Neural crest cell (in vitro differentiated cells): ENCODE measurements at places on chromosomes 16 and 17.

DNA sequence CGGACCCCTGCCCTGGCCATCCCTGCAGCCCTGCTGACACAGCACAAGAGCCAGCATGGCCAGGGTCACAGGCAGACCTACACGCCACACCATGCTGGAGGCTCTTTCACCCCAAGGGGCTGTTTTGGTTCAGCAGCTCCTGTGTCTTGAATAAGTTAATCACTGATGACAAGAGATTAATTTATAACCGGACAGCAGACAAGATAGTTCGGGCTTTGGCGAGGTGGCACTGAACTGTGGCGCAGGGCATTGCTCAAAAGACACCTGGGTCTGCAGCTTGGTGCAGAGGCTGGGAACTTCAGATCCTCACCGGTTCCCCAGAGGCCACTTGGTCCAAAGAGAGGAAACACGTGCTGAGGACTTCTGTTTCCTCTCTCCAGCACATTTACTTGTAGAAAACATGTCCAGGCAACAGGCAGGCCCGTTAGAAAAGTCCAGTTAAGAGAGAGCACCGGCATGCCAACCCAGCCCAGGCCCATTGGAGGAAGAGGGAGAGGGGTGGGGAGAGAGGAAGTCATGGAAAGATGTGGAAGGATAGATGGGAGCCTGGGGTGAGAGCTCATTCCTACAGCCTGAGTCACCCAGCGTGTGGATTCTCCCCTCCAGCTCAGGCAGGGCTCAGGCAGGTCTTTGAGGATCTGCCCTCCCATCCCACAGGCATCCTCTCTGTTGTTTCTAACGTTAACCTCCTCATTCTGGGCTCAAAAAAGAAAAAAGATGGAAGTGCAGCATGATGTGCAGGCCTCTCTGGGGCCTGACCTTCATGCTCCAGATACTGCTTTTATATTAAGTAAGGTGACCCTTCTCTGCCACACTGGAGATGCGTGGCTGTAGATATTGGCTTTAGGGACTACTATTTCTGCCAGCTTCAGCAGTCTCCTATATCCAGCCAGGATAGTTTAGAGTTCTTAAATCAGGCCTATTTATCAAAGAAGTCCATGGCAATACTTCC, 80.0 kb upstream of the HNF1B start:
- no peak for DNase-seq

- no peak for DNase-seq
These were observed 43.1 kb downstream of the GLG1 start for GRCh38 chr16:74563828-74564263.

- DNase-seq: no peak
These were observed 4.4 kb upstream of the VAC14 start for GRCh38 chr16:70805380-70805779.

- no peak for DNase-seq
These were observed 75.4 kb downstream of the DNAH3 start for GRCh38 chr16:21075252-21075651.

GRCh38 chr17:248337-249235, 67.1 kb upstream of the DOC2B start:
- DNase-seq: no peak

GRCh38 chr16:46613352-46613751, 7.8 kb downstream of the SHCBP1 start:
- DNase-seq: no peak

- no peak for DNase-seq
These were observed 21.3 kb downstream of the SBK1 start for GRCh38 chr16:28313587-28313986.

GRCh38 chr17:45580924-45581323, 90.4 kb upstream of the PLEKHM1 start:
- no peak for DNase-seq

DNA sequence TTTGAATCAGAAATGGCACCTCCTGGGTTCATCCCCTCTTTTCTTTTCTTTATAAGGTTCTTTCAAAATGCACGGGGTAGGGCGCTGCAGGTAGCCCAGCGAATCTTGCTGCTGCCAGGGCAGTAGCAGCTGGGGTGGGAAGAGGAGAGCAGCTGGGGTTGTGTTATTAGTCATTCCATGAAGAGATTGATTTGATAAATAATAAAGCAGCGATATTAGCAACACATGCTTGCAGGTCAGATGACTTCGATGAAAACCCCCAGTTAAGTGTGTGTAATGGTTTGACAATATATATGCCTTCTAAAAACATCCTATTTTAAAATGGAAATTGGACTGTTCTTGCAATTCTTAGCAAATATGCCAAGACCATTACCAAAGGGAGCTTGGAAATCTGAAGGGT, 200.7 kb downstream of the CCDC182 start:
- no peak for DNase-seq

DNA sequence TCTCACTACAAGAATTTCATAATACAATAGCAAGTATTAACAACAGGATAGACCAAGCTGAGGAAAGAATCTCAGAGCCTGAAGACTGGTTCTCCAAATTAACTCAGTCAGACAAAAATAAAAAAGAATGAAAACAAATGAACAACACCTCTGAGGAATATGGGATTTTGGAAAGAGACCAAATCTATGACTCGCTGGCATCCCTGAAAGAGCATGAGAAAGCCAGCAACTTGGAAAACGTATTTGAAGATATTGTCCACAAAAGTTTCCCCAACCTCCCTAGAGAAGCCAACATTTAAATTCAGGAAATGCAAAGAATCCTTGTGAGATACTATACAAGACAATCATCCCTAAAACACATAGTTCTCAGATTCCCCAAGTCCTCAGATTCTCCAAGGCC, 20.9 kb downstream of the NLRP1 start:
- no peak for DNase-seq

DNA sequence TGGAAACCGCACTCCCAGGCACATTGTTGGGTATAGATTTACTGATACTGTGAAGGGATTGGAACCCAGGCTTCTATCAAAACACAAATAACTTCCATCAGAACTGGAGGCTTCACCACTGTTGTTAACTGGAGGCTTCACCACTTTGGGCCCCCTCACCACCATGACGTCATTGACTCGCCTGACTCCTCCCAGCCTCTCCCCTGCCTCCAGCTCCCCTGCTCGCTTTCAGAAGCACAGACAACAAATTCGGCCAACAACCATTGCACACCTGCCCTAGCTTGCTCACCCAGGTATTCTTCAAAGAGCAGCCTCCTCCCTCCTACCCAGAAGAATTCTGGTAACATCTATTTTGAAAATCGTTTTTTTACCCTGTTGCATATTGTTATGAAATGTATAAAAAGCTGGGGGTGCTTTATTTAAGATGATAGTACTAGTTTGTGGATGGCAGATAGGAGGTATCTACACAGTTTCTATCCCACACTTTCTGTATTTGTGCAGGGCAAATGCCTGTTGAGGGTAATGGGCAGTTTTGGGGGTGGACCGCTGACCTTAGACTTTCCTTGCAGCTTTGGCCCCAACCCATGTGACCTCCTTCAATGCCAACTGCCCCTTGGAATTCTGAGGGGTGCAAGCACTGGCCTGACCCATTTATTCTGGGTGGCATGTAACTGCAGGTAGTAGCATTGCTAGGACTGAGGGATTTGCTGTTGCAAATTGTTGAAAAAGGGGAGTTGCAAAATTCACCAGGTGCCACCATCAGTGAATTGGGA, 54.1 kb downstream of the HLF start:
- no peak for DNase-seq

DNA sequence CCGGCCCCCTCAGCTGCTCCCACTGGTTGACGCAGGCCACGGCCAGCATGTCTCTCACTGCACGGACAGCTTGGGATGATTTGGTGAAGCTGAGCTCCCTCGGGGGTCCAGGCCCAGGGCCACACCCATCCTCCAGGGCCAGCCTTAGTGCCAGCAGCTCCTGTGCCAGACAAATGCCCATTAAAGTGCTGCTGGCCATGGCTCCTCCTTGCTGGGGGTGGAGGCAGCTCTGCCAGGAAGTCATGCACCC, 2.5 kb downstream of the TRIM47 start:
- DNase-seq: no peak

DNA sequence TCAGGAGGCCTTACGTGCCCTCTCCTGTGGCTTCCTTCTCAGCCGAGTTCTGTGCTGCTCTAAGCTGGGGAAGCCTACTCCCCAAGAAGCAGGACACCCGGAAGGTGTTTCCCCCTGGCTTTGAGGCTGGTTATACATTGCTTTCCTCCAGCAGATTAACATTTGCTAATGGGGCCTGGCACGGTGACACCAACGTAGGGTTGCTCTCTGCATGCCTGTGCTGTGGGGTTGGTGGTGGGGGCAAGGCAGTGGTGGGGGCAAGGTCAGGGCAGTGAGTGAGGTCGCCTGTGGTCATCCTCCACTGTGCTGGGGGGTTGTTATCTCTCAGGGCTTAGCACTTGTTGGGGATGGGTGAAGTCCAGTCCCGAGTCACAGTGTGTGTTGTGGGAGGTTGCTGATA, 4.2 kb downstream of the USP6 start:
- DNase-seq: no peak

DNA sequence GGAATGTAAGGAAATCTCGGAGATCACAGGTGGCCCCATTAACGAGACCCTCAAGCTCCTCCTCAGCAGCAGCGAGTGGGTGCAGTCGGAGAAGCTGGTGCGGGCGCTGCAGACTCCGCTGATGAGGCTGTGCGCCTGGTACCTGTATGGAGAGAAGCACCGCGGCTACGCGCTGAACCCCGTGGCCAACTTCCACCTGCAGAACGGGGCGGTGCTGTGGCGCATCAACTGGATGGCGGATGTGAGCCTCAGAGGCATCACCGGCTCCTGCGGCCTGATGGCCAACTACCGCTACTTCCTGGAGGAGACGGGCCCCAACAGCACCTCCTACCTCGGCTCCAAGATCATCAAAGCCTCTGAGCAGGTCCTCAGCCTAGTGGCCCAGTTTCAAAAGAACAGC, 16.2 kb downstream of the MLYCD start:
- no peak for DNase-seq

- DNase-seq: no peak
These were observed 22.1 kb downstream of the SLC7A6 start for GRCh38 chr16:68286153-68287074.

DNA sequence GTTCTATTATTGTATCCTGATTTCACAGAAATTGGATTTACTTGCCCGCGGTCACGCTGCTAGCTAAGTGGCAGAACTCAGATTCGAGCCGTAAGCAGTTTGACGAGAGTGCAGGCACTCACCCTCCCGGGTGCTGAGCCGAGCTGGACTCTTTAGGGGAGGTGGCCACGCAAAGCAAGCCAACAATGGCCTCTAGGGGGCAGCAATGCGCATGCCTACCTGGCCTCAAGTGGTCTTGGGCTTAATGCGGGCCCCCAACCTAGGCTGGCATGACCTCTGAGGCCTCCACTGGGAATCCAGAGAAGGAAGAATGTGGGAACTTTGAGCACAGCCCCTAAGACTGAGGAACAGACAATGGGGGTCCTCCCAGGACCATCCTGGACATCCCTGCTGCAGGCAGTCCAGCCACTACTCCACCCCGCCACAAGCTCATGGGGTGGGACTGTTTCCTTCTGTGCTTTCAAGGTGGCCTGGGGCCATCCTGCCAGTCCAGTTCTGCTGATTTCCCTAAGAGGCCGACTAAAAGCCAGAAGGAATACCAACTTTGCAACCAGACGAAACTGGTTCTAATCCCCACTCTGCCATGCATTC, 276.5 kb downstream of the XYLT1 start:
- peak; percentile 53 for DNase-seq

DNA sequence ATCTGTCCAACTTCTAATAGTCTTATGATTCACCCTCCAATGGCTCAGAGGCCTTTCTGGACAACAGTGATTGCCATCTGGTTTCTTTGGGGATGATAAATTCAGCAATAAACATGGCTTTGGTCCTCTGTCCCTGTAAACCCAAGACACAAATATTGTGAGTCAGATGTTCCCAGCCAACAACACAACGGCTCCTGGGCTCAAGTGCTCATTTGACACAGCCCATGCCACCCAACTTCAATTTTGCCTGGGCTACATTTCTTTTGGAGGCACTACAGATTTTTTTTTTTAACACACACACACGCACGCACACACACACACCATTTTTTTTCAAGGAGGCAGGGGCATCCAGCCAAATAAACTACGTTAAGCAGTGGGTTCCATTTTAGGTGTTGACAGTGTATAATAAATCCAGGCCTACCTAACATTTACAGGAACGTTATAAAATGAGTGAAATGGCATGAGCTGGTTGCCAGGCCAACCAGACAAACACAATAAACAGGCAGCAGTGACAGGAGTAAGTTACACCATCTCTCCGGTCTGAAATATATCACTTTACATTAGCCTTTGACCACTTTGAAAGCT, 939.9 kb upstream of the SOX9 start:
- no peak for DNase-seq

GRCh38 chr17:60678118-60678444, 430 bp downstream of the BCAS3 start:
- DNase-seq: no peak

- DNase-seq: no peak
These were observed 7.2 kb downstream of the SPAG7 start for GRCh38 chr17:4960279-4960922.

- DNase-seq: no peak
These were observed 185.3 kb downstream of the AATF start for GRCh38 chr17:37134050-37134449.

DNA sequence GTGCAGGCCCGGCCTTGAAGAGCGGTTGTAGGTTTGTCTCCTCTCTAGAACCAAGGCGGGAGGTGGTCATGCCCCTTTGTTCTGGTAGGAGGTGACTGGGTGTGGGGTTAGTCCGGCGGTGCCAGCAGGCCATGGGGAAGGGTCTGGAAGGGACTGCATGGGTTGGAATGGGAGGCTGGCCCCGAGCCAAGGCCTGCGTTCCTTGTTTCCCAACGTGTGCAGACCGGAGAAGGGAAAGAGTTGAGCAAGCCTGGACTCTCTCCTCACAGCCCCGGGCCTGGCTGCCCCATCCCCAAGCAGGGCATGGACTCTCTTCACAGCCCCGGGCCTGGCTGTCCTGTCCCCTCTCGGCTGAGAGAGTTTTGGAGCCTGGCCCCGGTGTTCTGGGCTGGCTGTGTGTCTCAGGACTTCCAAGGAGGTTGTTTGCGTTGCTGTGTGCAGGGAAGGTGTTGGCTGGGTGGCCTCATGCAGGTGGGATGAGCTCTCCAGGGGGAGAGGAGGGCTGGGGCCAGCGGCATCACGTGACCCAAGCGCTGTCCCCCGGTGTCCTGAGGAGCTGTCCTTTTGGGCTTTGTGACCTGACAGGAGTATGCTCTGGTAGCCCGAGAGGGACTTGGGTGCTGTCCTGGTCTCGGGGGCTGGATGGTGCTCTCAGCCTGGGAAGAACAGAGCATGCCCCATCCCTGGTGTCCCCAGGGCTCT, 2.6 kb downstream of the CACNA1H start:
- no peak for DNase-seq

GRCh38 chr16:68826652-68827051, 16.7 kb upstream of the TANGO6 start:
- DNase-seq: no peak
